LHCN-M2 (cell line): ENCODE measurements at places on chromosomes 13 and 19.

- no peak for DNase-seq
Measured at GRCh38 chr13:113109151-113110047, 3.8 kb downstream of the F7 start.

GRCh38 chr19:2312820-2313501, 5.0 kb upstream of the LINGO3 start:
- no peak for DNase-seq

DNA sequence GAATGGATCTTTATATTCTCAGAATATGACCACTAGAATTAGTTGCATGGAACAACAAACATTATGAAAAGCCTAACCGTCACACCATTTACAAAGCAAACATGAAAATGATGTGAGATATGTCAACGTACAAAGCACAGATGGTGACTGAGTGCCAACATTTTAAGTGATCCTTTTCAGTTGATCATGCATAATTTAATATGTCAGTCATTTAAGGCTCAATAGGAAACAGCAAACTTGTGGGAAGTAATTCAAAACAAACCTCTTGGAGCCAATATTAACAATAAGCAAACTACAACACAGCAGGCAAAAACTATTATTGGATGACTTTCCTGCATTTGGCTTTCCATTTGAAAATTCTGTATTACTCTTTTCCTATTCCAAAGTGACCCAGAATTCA, 277.6 kb downstream of the SLITRK6 start:
- no peak for DNase-seq

DNA sequence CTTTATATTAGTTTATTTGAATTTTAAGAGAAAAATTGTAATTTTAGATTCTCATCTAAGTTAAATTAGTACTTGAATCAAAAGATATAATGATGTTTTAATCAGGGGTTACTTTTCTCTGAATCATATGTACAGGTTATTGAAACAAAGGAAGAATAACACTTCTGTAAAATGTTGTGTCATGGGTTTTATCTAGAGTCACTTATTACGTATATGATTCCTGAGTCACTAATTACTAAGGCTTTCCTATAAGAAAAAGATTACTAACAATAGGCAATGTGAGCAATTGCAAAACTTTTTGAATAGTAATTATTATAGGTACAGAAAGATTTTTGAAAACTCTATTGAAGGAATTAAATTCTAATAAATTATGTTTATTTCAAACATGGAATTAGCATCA, 99.2 kb upstream of the KLF5 start:
- DNase-seq = no peak

DNA sequence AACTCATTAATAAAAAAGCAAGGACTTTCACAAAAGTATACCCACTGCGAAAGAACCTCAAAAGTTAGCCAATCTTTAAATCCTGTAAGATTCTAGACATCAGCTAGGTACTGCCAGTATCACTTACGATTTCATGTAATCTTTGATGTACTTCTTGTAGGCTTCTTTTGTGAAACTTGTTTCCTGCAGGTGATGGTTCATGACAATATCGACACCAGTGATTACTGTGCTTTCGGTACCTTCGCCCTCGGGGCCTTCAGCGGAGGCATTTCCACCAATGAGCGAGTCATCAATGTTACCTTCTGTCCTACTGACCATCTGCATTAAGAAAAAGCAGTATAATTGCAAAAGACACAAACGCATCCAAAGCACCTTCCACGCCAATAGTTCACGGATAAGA, 1.1 kb downstream of the TPT1 start:
- no peak for DNase-seq

- no peak for DNase-seq
Measured at GRCh38 chr19:10105509-10106099, 558 bp upstream of the PPAN start.
